ENCODE measurements at places on chromosomes 2 and 18.

- DNase-seq, result no peak
These were observed 199.9 kb downstream of the PMAIP1 start for GRCh38 chr18:60099709-60100108.

DNA sequence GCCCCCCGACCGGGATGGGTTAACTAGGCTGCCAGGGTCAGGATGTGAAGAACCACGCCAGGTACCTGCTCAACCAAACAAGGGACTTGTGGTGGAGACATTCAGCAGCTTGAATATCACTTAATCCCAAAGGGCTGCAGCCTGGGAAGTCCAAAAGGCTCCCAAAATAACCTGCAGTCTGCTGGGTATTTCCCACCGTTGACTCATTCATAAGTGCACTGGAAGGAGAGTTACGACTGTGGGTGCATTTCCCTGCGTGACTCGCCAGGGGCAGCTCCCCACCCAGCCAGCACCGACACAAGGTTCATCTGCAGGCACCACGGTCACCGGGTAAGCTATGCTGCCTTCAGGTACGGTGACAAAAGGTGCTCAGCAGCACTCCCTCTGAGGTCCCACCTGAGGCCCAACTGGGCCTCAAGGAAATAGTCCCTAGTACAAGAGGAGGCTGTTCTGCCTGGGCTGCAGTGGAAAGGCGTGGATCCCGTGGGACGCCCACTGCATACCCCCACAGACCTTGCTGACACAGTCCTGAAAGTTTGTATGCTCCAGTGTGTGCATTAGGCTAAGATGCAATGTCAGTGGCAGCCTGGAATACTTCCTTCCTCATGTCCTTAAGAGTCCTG, 86.5 kb downstream of the UXS1 start:
- no peak for DNase-seq

GRCh38 chr2:65031341-65032018, 24.7 kb upstream of the CEP68 start:
- peak; percentile 20 for DNase-seq

DNA sequence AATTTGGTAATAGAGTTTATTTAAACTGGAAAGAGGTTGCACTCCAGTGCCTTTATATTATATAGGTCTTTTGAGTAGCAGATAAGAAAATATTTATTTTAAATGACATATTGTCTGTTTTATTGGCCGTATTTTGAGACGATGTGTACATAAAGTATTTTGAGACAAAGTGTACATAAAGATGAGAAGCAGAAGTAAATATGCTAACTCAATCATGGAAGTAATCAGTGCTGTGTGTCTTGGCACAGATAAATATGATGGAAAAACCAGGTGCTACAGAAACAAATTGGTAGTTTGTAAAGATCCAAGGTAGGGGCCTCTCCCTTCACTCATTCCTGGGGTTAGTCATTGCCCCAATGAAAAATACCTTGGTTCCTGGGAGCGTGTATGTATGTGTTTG, 382.9 kb downstream of the DSEL start:
- DNase-seq, result no peak

- no peak for DNase-seq
These were observed 109.7 kb downstream of the METTL8 start for GRCh38 chr2:171323971-171324528.

DNA sequence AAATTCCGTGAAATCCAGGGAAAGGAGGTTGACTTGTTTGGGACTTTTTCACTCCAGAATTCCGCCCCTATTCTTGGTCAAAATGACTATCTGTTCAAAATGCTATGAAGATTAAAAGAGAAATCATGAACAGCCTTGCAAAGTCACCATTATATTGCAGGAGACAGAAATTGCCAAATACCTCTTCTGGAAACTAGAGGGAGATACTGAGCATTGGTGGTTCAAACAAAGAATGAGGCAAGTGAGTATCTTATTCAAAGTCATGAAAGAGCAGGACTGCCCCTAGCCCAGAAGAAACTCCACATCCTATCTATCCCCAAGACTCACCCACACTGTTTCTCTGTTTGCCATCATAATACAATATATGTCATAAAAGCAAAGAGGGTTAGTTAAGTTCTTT, 862.3 kb upstream of the POU3F3 start:
- DNase-seq, result no peak

GRCh38 chr18:79422022-79422782, 26.5 kb downstream of the NFATC1 start:
- DNase-seq, result no peak

DNA sequence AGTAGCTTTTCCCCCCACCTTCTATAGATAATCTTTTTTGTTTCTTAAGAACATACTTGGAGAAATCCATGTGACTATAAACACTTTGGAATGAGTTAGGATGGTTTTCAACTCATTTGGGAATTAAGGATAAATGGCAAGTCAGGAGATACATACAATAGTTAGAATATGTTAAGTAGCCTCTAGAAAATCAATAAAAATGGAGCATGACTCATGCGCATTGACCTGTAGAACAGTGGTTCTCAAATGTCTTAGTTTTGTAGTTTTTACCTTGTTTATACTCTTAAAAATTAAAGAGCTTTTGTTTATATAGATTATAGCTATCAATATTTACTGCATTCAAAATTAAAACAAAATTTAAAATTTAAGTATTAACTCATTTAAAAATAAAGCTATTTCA, 24.7 kb downstream of the NUP35 start:
- no peak for DNase-seq

GRCh38 chr2:138874251-138874650, 94.1 kb upstream of the NXPH2 start:
- DNase-seq, result no peak

DNA sequence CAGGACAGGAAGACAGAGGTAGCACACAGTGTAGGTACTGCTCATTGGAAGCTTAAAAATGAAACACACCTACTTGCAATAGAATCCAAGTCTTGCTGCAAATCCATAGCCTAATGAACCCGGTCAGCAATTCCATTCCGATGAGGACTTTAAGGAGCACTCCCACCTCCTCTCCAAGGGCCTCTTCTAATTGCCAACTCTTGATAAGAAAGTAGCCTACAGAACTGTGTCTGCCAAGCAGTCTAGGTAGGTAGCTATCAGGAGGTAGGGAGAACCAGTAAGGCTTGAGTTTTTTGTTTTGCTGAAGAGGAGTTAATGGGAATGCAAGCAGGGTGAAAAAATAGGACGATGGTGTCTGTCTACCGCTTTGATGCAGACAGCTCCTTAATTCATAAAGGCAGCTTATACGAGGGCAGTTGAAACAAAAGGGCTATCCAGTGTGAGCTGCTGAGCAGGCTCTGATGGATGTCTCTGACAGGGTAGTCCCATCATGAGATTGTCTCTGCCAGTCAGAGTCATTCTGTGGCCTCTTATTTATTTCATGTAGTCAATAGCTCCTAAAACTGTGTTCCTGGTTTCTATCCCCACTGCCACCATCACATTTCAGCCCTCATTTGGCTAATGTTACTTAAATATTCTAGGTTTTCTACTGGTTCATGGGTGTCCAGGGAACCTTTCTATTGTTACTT, 155.6 kb upstream of the DNMT3A start:
- DNase-seq, result no peak

DNA sequence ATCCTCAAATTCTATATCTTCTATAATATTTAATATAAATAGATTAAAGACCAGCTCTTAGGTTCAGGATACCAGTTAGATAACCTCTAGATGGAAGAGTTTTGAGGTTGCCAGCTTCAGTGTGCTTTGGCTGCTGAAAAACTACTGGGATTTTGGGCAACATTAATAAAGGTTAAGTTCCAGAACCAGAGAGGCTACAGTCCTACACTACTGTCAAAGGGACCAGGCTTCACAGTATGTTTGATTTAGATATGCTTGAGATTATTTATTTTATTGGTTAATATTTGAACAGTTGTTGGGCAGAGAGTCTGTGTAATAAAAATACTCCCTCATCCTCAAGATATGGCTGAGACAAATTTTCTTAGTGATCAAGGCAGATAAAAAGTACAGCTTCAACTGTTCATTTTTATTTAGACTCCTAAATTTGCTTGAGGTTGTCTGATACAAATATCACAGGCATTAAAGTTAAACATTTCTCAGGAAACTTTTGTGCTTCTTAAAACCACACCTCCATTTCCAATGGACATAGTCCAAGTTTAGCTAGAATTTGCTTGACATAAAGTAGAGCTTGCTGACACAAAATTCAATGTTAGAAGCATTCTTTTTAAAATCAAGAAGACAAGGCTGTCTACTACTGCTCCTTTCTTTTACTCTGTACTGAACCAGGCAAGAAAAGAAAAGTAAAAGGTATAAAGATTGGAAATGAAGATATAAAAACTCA, 19.7 kb upstream of the TMEM17 start:
- DNase-seq, result no peak

DNA sequence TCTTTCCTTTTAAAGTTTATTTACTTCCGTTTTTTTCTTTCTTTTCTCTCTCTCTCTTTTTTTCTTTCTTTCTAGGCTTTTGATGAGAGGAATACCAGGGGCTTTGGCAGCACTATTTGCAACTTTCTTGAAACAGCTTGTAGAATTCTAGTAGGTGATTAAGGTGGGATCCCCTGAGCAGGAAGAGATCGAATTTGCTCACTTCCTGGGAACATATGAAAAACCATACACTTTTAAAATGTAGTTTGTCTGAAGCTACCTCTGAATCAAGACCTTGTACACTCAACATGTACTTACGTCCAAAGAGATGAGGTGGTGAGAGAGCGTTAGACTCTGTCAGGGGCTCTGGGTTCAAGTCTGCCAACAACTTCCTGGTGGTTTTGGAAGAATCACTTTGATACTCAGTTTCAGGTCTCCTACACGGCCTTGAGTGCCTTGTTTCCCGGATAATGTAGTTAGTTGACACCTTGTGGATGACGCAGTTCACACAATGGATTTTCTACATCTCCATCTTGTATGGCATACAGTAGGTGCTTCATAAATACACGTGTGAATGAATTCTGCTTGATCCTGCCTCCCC, 229.1 kb downstream of the MYCN start:
- DNase-seq, result no peak

DNA sequence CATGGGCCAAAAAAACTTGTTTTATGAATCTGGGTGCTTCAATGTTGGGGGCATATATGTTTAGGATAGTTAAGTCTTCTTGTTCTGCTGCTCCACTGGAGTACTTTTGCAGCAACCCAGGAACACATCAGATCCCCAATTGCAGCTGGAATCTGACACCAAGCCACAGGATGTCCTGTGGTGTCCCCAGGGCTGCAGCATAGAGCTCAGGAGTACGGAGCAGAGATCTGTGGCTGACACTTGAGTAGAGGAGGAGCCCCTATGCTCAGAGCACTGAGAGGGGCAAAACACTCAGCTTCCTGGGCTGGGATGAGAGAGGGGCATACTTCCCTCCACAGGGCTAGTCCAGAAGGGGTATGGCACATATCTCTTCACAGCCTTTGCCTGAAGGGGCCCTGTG, 138.9 kb upstream of the ERBB4 start:
- no peak for DNase-seq

- no peak for DNase-seq
These were observed 140.1 kb downstream of the NOL4 start for GRCh38 chr18:34084635-34085034.

DNA sequence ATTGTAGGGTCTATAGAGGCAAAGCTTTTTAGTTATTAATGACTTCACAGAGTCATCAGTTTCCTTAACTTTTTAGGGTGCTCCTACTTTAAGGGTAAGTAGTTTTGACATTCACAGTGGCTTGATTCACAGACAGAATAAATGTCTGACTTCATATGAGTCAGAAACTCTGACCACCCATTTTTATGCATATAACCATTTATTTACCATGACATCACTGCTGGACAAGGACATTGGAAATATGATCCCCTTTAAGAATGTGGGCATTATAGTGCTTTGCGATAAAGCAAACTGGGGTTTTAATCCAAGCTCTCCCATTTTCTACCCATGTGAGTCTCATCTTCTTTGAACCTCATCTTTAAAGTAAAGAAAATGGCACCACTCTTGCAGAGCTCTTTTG, 162.0 kb upstream of the MC4R start:
- DNase-seq, result no peak

DNA sequence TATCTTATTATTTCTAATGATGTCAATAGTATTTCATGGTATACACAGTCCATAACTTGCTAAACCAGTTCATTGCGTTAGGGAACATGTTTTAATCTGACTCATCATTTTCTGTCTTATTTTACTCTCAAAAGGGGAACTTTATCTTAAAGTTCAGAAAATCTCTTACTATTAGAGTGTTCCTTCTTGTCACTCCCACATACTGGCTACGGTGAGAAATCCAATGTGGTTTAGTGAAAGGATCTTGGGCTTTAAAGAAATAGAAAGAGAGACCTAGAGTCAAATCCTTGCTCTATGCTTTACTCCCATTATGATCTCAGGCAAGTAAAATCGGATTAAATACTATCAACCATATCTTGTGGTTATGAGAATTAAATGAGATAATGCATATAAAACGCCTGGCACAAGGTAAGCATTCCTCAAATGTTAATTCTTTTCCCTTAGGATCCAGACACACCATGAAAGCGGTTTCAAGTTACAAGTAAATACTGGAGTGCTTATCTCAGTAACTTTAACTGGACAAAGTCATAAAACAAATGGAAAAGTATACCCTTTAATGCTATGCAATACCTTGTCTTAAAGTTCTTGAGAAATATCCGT, 576.0 kb downstream of the ARHGAP15 start:
- DNase-seq, result no peak

GRCh38 chr18:46577546-46577945, 79.5 kb downstream of the LOXHD1 start:
- DNase-seq, result no peak

Measured in CD4-positive, alpha-beta T cell treated with Interferon alpha-2 for 1 hour (primary cell).